SK-N-SH (cell line): ENCODE measurements at places on chromosomes 13 and 19.

GRCh38 chr19:1516395-1516753 lies 3.6 kb upstream of the ADAMTSL5 start:
- DNase-seq, result no peak

GRCh38 chr19:17394891-17395415 lies 957 bp upstream of the CCDC194 start:
- DNase-seq, result peak; percentile 81

- DNase-seq, result no peak
These were observed 1.5 kb upstream of the MED25 start for GRCh38 chr19:49816590-49816989.

DNA sequence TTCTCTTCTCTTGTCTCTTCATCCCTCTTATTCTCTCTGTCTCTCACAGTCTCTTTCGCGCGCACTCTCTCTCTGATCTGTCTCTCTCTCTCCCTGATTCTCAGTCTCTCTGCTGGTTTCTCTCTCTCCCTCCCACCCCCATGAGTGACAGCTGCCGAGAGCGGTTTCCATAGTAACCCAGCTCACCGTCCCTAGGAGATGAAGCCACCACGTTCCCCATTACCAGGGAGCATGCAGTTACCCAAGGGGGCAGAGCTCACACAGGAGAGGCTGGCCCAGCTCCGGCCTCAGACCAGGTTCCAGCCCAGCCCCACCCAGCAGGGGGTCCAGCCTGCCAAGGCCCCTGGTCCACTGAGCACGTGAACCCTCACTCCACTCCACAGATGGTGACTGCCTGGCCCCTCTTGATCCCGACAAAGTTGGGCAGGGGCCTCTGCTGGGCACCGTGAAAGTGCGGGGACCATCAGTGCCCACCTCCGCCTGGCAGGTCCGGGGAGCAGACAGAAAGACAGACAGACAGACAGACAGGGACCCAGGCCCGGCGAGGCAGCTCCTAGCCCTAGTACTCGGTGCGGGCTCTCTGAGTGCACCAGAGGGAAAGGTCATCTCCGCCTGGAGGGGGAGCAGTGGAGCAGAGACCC lies 50.6 kb downstream of the CELF5 start:
- no peak for DNase-seq

GRCh38 chr13:48838193-48838973 lies 137.3 kb upstream of the FNDC3A start:
- no peak for DNase-seq

DNA sequence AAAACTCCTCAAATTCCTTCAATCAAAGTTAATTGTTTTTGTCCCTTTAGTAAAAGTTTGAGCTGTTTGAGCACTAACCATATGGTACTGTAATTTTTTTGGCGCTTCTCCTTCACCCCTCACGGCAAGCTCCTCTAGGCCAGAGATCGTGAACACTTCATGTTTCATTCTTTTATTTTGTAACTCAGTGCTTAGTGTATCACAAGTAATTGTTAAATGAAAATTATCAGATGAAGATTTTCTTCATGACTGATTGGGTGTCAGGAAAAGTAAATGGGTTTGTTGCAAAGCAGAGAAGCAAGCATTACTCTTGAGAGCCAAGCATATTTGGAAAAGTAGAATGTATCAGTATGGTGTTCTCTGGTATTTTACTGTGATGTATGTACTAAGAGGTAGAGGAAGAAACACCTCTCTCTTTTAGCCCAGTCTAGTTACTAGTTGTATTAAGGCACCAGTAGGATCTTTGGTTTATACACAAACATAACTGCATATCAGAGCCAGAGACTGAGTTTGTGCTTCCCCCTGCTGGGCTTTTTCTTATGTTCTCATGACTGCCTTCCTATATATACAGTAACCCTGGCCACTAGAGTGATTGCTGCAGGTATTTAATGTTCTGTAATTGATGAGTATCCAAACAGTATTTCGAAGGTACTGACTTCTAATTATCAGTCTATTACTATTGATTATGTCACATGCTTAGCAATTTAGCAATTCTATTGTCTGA lies 202.3 kb upstream of the KLHL1 start:
- peak; percentile 48 for DNase-seq

DNA sequence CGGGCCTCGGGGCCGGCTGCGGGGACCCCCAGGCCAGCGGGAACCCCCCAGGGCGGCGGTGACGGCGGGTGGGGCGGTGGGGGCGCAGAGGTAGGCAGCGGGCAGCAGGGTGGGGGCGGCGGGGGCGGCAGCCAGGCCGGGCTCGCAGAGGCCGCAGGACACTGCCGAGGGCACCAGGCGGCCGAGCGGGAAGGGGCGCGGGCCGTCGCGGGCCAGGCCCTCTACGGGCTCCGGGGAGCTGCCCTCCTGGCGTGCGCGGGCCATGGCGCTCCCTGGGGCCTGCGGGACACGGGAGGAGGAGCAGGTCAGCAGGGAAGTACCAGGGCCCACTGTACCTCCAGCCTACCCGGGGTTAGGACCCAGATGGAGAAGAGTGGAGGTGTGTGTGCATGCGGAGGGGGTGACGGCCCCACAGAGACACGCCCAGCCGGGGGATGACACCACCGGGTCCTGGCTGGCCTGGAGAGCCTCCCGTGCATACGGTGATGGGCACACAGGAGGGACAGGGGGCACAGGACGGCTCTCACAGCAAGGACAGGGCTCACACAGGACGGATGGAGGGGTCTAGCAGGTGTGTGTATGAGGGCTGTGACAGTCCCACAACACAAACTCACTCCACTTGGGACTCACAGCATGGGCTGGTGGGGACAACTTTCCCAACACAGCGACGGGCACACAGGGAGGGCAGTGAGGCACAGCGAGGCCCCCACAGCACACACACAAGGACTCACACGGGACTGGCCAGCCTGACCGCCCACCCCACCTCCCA lies 2.6 kb downstream of the BBC3 start:
- peak; percentile 66 for DNase-seq

DNA sequence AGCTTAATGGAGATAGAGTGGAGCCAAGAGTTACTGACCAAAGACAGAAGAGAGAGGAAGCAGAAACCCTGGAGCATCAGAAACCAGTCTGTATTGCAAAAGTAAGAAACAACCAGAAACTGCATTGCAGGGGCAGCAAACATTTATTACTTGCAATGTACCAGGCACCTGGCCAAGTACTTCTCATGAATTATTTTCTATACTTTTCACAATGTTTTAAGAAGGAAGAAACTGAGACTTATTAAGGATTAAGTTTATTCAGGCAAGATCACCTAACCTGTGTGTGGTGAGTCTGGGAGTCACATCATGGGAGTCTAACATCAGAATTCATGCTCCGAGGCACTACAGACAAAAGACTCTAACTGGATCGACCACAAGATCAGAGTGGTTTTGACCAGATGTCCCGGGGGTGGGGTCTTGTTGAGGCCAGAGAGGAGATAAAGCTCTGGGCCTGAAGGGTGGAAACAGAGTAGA lies 47.4 kb downstream of the TNFRSF19 start:
- DNase-seq, result no peak

DNA sequence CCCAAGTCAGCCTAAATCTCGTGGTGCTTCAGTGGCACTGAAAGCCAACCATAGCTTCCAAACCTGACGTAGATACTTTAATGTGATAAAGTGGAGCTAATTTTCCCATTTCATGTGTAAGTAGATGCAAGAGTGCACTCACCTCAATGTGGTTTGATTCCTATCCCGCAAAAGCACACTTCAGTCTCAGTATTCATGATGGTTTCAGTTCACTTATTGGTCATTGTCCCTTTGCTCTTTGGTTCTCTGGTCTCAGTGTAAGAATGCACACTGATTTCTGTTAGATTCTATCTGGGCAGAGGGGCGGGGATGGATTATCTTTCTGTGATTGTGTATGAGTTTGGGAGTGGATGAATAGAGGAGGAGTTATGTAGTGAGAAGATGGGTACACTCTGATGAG lies 340.6 kb downstream of the KCNRG start:
- DNase-seq, result no peak

DNA sequence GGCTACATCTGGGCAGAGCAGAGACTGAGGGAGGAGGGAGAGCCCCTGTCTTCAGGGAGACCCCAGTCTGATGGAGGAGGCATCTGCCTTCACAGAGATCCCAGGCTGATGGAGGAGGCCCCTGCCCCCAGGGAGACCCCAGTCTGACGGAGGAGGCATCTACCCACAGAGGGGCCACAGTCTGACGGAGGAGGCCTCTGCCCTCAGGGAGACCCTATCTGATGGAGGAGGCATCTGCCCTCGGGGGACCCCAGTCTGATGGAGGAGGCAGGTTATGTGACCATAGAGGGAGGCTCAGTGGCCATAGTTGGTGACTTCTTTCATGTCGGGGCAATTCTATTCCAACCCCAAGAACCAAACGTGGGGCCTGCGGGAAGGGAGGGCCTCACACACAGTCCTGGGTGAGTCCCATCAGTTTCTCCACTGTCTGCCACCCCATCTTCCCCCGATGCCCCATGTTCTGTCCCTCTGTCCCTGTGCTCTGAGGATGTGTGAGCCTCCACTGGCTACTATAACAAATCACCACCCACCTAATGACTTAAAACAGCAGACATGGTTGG lies 14.3 kb downstream of the MISP start:
- no peak for DNase-seq

GRCh38 chr13:113220141-113220598 lies 10.8 kb downstream of the CUL4A start:
- no peak for DNase-seq

DNA sequence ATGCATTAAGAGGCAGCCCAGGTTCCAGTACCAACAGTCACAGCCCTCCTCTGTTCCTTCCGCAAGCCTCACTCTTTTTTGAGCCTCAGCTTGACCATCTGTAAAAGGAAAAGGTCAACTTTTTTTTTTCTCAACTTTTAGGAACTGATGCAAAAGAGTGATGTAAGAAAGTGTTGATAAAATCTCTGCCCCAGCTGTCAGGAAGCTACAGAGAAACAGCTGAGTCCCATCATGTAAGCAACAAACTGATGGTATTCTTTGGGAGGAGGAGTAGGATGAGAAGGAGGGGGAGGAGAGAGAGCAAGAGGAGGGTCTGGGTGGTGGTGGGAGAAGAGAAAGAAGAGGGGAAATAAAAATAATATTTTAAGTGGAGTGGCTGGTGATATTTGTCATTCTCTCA lies 233.9 kb upstream of the TSHZ3 start:
- DNase-seq, result no peak

- DNase-seq, result no peak
These were observed 4.5 kb downstream of the CLDN10 start for GRCh38 chr13:95557013-95557412.

DNA sequence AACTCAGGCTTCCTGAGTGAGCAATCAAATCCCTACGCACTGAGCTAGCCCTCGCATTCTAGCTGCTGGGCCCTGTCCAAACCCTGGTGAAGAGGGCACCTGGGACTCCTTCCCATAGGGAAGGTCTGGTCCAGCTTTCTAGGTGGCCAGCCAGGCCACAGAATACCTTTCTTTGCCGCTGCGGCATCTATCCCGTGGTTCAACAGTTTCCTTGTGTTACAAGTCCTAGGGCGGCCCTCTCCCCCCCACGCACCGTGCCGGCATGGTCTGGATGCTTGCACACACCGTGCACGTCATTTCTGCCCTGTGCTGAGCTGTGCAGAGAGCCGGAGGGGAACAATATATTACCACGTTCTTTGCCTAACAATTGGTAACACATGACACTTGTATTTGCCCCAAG lies 164.6 kb upstream of the TSHZ3 start:
- no peak for DNase-seq

DNA sequence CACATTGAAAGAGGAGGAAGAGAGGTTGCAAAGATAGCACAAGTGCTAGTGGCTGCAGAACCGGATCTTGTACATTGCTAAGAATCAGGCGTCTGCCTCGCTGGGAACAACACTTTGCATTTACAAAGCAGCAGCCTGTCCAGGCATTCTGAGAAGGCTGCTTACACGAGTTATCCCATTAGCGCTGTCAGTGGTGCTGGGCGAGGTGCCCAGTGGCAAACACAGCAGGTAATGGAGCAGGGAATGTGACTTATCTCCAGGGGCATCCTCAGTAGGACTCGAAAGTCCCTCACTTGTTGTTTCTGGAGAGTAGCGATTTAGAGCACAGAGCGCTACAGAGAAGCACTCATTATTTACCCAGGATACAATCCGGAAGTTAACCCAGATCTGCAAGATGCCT lies 209.6 kb downstream of the OLFM4 start:
- no peak for DNase-seq

GRCh38 chr19:4987256-4987655 lies 18.3 kb downstream of the KDM4B start:
- no peak for DNase-seq

- no peak for DNase-seq
These were observed 78.4 kb upstream of the XPO4 start for GRCh38 chr13:20980899-20981298.

DNA sequence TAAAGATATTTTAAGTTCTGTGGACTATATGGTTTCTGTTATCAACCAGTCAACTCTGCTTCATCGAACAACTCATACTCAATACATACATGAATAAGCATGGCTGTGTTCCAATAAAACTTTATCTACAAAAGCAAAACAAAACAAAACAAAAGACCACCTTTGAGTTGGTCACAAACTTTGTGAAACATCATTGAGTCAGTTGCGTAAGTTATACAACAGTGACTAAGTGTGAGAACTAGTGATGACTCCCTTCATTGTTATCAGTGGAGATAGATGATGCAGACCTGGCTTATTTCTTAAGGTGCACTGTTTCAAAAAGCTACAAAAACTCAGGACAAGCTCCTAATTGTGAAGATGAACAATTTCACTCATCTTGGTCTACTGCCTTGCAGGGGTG lies 14.5 kb upstream of the KLK4 start:
- no peak for DNase-seq

- peak; percentile 5 for DNase-seq
These were observed 15.5 kb upstream of the RASA3 start for GRCh38 chr13:114147803-114148520.
